ENCODE measurements at places on chromosomes 11 and 22.

GRCh38 chr11:31089117-31089516 is 280.4 kb downstream of the DCDC1 start:
- DNase-seq = no peak

GRCh38 chr11:27603376-27603990 is 96.8 kb downstream of the BDNF start:
- DNase-seq = no peak

GRCh38 chr11:96412761-96413381 is 23.1 kb downstream of the JRKL start:
- DNase-seq = no peak

GRCh38 chr11:121486054-121486453 is 33.3 kb upstream of the SORL1-AS1 start:
- DNase-seq = no peak

DNA sequence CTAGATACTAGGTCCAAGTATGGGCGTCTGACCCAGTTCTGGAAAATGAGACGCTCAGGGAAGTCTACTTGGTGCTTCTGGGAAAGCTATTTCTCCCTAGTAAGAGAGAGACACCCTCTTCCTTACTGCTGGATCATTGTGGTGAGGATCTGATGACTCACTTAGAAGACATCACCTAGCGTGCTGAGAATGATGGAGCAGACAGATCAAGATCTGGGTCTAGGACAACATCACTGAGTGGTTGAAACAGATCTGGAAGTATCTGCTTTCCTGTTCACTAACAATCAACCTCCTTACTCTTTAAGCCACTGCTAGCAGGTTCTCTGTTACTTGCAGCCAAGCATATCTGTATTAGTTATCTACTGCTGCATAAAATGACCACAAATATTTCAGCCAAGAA is 38.3 kb upstream of the HMGXB4 start:
- no peak for DNase-seq

DNA sequence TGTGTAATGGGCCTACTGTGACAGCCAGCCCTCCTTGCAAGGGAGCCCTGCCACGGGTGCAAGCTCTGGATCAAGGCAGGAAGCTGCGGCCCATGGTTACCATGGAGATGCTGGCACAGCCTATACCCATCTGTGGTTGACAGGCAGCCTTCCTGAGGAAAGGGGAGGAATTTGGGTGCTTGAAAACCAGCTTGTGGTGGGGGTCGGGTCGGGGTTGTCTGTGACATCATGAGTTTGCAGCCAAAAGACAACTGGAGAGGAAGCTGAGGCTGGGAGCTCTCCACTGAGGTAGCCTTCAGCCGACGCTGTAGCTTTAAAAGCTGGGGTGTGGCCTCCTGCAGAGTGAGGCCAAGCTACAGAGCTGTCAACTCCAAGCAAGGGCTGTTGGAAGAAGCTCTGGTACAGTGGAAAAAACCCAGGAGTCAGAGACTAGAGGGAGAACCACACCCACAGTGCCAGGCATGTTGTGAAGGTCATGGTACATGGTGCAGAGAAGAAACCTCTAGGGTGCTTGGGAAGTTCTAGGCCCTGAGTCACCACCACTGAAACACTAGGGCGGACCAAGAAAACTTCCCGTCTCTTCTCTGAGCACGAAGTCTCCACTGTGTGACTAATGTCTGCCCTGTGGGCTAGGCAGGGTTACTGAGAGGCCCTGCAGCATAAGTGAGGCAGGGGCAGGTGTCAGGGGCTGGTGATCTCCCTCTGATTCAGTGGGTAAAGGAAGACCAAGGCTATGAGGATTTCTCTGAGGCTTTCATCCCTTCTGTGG is 10.8 kb upstream of the LDHA start:
- DNase-seq = peak; percentile 24

All from stimulated activated naive CD4-positive, alpha-beta T cell (primary cell).